ENCODE measurements at places on chromosomes 7 and 10.
A peak's percentile ranks its signal among the peaks of the same experiment; 100 is the strongest.

DNA sequence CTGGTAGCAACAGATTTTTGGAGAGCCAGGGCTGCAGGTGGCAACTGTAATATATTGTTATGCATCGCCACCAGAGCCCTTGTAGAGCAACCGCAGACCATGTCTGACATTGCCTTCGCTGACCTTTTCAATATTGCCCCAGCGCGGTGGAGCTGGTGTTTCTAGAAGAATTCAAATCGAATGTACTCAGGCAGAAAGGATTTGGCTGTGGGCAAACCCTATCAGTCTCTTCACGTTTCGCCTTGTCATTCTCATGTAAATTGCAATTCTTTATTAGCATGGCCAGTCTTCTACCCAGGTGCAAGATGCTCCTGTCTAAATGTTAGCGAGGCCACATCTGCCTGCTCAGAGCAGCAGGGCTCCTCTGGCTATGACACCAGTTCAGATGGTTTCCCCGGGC lies 490.2 kb upstream of the AUTS2 start:
- no peak for DNase-seq

GRCh38 chr7:2892549-2892948 lies 48.4 kb upstream of the GNA12 start:
- DNase-seq = peak; percentile 21

GRCh38 chr7:134016223-134016941 lies 110.8 kb upstream of the LRGUK start:
- DNase-seq = peak; percentile 21

GRCh38 chr10:47051741-47052238 lies 140.6 kb downstream of the PTPN20 start:
- DNase-seq = no peak

GRCh38 chr10:89458291-89458690 lies 43.9 kb downstream of the IFIT5 start:
- no peak for DNase-seq

- DNase-seq = peak; percentile 48
These were observed 2.1 kb downstream of the NOS3 start for GRCh38 chr7:150992833-150993302.

DNA sequence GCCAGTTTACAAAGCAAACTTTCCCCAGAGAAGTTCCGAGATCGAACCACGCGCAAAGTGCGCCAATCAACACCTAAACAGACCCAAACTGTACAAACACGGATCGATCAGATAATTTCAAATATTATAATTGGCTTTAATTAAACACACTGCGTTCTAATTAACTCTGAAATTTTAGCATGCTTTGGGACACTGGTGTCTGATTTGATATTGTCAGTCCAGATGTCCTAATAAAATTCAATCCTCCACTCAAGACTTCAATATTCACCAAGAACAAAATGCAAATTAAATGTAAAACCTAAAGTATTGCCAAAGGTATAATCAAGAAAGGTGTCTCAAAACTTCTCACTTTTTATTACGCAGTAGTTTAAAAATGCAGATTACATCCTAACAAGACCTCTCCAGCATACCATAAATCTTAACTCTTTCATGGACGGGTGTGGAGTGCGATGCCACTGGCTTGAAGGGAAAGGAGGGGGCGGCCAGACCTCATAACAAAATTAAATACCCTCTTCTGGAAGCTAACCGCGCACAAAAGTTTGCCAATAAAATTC lies 5.9 kb upstream of the EBF3 start:
- DNase-seq = no peak

DNA sequence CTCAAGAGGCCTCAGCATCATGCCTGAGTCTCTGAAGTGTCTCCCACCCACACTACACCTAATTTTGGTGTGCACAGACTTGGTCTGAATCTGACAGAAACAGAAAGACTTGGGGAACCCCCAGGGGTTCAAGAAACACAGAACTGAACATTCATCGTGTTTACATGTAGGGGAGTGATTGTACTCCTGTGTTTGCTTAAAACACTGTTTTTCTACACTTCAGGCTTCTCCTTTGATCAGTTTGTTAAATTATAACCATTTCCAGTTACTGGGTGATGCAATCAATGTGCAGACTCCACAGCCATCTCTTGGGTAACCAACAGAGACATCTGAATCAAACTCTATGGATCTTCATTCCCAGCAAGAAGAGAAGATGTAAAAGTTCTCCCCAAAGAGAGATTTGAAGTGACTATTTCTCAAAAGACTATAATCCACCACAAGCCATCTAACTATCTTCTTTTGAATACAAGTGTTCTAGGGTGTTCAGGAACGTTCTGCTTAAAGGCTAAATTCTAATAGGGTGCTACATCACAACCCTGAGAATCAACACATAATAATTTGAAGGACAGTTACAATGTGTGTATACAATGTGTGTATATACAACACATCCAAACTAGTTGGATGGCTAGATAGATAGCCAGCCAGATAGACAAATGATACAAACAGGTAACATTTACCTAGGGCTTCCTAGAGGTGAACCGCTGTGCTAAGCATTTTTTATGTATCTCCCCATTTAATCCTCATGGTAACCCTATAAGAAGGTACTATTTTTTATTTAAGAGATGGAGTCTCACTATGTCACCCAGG lies 34.2 kb downstream of the DNAJC12 start:
- DNase-seq = no peak

- no peak for DNase-seq
These were observed 183.7 kb downstream of the CACNB2 start for GRCh38 chr10:18323916-18324315.

GRCh38 chr10:106991091-106991490 lies 173.4 kb downstream of the SORCS1 start:
- no peak for DNase-seq

GRCh38 chr7:55508221-55509011 lies 63.9 kb downstream of the VOPP1 start:
- no peak for DNase-seq

GRCh38 chr10:30199376-30200016 lies 140.1 kb upstream of the JCAD start:
- no peak for DNase-seq

GRCh38 chr7:3795781-3796180 lies 494.7 kb downstream of the SDK1 start:
- no peak for DNase-seq

- DNase-seq = no peak
These were observed 25.9 kb downstream of the HABP2 start for GRCh38 chr10:113578773-113579172.

DNA sequence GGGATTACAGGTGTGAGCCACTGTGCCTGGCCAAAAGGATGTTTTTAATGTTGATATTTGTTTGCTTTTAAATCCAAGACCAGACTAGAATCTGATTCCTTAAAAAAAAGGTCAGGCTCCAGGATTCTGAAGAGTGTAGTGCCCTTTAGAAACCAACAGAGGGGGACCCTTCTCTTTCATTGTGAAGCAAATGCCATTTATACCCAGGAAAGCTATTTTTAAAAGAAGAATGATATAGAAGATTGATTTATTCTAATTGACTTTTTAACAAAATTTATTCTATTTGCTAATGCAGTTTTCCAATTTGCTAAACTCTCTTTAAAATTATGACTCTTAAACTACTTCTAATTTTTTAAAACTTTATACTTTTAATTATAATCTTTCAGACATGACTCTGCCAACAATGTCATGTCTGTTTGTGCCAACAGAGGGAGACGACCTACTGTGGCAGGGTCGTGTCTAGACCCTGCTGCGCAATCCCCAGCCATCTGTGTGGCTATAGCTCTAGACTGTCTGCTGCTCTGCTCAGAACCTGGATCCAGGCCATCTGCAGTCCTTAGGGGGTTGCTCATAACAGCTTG lies 201.0 kb upstream of the IMMP2L start:
- peak; percentile 55 for DNase-seq

- no peak for DNase-seq
These were observed 59.9 kb downstream of the SGMS1 start for GRCh38 chr10:50563906-50564305.

GRCh38 chr10:11605807-11606408 lies 5.5 kb downstream of the USP6NL start:
- no peak for DNase-seq

GRCh38 chr10:70650718-70651117 lies 21.6 kb upstream of the ADAMTS14 start:
- DNase-seq = no peak

GRCh38 chr10:114577133-114577532 lies 80.9 kb downstream of the ABLIM1 start:
- no peak for DNase-seq

Measured in DMS 273 treated with DMSO at 0.1 percent for 48 hours (cell line).